ENCODE measurements at places on chromosomes 3 and 15.
A peak's percentile ranks its signal among the peaks of the same experiment; 100 is the strongest.

DNA sequence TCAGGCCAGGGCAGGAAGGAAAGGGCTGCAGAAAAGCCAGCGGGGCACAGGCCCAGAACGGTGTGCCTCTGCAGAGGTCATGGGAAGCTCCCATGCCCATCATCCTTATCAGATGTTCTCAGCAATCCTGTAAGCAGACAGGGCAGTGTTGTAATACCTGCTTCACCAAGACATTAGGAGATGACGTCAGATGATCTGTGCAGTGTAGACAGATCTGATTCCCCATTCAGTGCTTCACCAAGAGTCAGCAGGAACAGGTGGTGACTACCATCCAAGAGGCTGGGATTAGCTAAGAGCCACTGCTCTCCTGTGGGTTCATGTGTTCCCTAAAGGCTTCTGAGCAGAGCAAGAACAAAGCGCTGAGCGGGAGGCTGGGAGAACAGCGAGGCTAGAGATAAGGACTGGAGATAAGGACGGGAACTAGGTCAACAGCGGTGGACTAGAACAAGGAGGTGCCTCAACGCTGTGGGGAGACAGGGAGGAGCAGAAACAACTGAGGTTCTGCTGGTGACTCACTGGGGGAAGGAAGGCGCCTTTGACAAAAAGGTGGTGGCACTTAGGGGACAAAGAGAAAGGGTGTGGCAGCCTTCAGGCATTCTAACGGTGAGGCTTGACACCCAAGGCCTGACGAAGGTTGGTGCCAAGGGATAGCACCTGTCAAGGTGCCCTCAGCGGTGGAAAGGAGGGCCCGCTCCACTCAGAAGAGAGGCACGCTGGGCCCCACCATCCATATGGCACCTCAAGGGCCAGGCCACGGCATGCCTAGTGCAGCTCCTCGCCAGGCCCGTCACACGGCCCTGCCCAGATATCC lies 28.4 kb downstream of the CCDC12 start:
- no peak for DNase-seq

GRCh38 chr3:181626036-181626435 lies 85.7 kb upstream of the SOX2 start:
- no peak for DNase-seq

DNA sequence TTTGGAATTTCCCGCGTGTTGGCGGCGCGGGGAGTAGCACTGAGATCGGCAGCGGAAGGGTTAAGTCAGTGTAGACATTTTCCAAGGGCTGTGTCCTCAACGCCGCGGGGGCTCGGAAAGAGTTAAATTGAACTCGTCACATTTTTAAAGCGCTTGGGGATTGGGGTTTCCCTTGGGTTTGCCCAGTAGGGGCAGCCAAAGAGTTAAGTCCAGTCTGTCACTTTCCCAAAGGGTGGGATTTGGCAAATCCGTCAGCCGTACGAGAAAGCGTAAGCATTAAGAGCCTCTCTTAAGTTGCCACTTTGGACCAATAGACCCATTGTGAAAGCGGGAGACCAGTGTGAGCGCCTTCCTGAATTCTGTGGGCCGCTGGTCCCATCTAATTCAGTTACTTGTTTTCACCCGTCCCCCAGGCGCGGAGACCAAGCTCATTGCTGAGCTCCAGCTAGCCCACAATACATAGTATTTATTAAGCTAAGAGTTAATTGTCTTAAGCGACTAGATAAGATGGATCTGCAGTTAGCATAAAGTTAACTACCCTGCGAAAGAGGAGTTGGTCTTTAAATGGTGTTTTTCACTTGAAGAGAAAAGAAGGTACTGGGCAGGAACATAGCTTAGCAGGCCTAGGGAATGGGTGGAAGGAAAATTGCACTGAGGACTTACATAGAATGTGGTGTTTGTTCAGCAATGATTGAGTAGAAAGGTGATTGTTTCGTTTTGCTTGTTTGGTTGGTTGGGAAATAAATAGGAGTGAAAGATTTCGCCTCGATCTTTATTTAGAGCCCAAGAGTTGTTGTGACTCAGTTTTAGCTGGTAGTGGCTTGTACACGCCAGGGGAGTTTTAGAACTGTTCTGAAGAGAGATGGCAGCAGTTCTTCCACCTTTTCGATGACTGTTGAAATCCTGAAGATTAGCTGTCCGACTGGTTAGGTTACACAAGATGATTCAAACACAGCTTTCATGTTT lies 932 bp downstream of the ARL8B start:
- DNase-seq, result peak; percentile 62

- DNase-seq, result no peak
Observed at GRCh38 chr3:163916596-163917560, 1161.4 kb downstream of the SI start.

DNA sequence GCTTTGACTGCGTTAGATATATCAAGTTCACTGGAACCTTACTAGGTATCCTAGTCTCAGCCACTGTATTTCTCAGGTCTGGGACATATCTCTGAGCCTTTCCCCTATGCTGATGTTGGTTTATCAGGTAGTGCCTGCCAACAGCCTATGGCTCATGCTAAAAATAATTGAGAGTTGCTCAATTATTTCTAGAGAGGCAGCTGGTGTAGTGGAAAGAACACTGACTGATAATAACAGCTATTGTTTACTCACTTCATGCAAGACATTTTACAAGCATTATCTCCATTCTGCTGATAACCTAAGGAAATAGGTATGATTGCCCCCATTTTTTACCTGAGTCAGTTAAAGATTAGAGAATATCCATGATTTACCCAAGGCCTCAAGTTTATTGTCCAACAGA lies 231.4 kb downstream of the LRRN1 start:
- no peak for DNase-seq
